Epithelial cell of esophagus (primary cell): ENCODE measurements at places on chromosomes 11 and 22.
A peak's percentile ranks its signal among the peaks of the same experiment; 100 is the strongest.

- peak; percentile 28 for DNase-seq
Observed at GRCh38 chr11:106917973-106918372, 100.3 kb downstream of the GUCY1A2 start.

DNA sequence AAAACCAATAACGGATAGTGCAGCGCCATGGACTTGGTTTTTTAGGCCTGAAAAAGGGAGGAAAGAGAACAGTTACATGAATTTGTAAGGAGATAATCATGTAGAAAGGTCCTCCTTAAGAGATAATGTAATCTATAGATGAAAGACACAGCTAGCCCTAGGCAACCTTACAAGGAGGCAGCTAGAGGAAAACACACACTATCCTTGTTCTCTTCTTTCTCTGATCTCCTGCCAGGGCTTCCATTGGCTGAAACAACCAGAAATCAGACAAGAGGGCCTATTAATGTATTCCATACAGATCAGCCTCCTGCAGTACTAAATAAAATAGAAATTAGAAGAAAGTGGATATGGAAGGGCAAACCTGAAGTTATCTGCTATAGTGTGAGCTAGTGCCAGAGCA lies 53.0 kb downstream of the KCNA4 start:
- no peak for DNase-seq

GRCh38 chr22:30116362-30117117 lies 36.3 kb downstream of the HORMAD2 start:
- DNase-seq: peak; percentile 80

DNA sequence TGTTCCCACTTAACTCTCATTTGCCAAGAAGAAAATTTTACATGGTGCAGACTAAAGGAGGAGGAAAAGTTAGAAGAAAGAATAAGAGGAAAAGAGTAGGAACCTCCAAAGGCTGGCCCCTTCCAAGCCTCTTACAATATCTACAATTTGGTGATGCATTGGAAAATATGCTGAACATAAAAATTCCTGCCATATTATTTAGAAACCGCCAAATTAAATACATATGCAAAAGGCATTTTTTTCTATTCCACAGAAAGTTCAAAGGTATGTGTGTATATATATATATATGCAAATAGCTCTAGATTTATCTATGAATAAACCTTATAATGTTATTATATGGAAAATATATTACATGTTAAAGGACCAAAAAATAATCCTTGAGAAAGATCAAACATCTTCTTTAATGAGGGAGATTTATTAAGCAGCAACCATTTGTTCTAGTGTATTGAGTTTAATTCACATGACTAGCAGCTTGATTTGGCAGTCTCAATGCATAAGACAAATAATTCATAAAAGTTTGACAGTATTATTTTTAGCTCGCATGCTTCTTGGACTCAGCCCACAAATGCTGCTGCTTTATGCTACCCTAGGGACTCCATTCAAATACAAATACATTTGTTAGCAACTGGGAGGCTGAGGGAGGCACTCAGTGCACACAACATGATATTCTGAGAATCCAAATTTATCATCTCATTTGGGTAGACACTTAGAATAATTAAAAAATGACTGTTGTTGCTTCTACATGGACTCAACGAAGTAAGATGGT lies 184.9 kb downstream of the SBF2 start:
- no peak for DNase-seq

GRCh38 chr11:47986742-47987141 lies 6.4 kb downstream of the PTPRJ start:
- peak; percentile 58 for DNase-seq

DNA sequence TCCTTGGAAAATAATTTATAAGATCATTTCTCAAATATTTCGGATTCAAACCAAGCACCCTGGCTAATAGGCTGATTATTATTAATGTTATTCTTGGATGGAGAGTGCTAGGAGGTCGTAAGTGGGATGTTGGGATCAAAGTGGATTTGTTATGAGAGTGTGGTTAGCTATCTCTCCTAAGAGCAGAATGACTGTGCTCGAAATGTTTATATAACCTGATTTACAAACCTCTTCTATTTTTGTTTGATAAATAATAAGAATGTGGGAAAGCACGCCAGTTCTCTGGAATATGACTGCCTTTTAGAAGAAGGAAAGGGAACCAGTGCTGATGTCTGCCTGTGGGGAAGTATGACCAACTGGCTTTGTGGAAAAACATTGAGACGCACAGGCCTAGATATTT lies 527.5 kb downstream of the NTM start:
- DNase-seq: no peak

DNA sequence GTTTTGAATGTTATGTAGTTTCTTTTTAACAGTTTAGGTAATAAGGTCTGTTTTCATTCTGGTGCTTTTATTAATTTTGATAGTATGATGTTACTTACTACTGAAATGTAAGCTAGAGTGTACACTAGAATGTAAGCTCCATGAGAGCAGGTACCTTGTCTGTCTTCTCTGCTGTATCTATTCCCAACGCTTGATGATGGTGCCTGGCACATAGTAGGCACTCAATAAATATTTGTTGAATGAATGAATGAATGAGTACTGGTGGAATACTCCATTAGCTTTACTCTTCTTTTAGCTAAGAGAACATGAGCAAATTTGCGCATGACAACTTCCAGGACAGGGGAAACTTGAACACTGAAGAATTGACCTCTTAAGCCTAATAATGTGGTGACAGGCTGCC lies 6.6 kb upstream of the NAT10 start:
- no peak for DNase-seq

GRCh38 chr11:70506658-70506970 lies 108.3 kb downstream of the CTTN start:
- no peak for DNase-seq

DNA sequence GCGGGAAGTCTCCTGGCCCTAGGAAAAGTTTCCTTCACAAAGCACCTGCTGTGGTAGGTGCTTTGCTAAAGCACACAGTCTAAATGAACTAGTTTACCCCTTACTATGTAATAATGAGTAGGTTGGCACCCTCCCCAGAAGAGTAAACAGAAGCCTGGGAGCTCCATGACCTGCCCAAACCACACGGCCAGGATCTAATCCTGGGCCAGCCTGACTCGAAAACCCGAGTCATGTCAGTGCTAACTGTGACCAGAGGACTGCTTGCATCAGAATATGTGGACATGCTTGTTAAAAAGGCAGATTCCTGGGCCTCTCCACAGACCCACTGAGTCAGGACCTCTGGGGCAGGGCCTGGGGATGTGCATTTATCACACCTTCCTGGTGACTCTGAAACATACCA lies 67.7 kb downstream of the PANX1 start:
- DNase-seq: no peak

DNA sequence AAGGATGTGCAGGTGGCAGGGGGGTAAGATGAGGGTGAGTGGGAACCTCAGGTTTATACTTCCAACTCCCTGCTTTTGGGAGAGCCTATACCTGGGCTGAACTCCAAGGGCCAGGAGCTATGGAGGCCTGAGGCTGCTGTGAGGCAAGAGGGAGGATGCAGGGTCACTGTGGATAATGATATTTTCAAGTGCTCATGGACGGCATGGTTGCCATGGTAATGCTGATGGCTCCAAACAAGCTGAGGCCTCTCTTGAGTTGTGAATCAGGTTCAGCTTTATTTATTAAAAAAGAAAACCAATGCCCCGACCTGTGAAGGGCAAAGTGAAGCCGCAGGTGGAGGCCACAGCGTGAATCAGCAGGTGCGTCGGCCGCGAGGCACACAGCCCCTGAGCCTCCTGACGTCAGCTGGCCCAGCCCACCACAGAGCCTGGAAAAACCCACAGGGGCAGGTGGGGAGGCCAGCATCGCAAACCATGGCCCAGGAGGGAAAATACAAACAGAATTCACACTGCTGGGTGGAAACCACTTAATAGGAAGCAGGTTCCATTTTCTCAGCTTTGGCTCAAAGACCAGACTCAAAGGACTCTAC lies 17.4 kb upstream of the CREB3L1 start:
- no peak for DNase-seq

DNA sequence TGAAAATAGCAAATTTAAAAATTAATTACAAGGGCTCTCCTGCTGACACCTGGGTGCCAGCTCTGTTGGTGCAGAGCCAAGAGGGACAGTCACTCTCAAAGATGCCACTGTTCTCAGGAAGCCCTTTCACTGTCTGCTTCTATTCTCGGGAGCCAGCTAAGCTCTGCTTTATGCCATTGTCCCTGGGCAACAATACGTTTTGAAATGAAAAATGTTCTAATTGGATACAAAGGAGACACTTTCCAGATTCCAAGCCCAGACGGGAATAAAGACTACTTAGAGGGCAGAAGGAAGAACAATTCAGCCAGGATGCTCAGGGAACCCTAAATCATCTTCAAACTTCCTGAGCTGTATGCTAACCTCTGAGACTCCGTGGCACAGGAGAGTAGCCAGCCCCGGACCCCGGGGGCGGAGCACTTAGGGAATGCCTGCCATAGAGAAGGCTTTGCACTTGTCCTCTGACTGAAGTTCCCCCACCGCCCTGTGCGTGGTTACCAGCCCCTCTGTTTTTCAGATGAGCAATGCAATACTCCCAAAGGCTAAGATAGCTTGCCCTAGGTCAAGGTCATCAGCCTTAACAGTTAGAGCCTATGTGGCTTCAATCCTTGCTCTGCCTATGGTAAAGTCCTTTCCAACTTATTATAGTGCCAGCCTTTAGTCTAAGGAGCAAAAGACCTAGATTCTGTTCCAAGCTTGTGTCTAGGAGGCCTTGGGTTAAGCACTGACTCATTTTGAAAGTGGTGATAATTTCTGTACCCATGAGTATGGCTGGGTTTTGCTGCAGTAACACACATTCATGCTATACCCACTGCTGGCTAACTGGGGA lies 150.9 kb downstream of the CACNA1I start:
- no peak for DNase-seq

GRCh38 chr11:10498426-10499250 lies 42.3 kb downstream of the RNF141 start:
- DNase-seq: no peak

DNA sequence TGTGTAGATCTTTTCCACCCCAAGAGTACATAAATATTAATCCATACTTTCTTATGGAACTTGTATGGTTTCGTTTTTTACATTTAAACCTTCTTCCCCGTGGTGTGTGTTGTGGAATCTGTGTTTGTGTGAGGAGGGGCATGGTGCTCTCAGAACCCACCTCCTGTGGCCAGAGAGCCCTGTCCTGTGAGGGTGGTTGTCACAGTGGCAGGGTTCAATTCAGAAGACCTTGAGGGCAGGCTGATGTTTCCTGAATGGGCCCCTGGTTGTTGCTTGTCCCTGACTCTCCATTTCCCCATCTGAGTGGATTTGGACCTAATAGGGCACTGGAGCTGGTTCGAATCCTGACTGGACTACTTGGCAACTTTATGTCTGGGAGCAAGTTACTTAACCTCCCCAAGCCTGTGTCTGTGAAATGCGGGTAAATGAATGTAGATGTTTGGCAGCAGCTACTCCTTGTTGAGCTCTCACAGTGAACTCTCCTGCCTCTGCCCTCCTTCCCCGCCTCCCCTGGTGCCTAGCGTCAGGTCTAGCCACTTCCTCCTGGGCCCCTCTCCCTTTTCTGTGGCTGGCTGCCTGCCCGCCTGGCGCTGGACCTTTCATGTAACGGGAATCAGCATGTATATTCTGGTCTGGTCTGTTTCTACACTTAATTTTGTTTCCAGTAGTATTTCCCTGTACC lies 7.3 kb downstream of the NEAT1 start:
- DNase-seq: peak; percentile 73

- DNase-seq: no peak
Observed at GRCh38 chr22:37672920-37673455, 2.4 kb upstream of the LGALS1 start.

GRCh38 chr22:22161924-22162851 lies 82.4 kb upstream of the VPREB1 start:
- no peak for DNase-seq

GRCh38 chr11:116993599-116993998 lies 104.6 kb downstream of the SIK3 start:
- DNase-seq: no peak

- DNase-seq: no peak
Observed at GRCh38 chr11:112844517-112844916, 116.7 kb upstream of the NCAM1 start.

DNA sequence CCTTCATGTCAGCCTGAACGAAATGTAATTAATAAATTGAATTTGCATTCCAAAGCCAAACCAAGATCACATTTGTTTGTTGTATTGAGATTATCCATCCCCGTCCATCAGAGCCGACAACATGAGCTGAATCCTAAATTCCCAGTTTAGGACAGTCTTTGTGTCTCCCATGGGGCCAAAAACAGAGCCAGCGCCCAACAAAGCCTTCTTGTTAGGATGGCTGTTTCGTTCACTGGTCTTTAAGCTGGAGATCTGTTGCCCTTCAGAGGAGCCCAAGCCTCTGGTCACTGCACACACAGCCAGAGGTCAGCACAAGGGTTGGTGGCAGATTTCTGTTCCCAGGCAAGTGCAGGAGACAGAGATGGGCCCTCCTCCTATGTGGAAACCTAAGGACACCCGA lies 25.8 kb downstream of the DSCAML1 start:
- no peak for DNase-seq

- DNase-seq: peak; percentile 78
Observed at GRCh38 chr11:225734-226453, 10.2 kb downstream of the SIRT3 start.

- DNase-seq: no peak
Observed at GRCh38 chr22:22740560-22741276, 96.3 kb downstream of the GGTLC2 start.

GRCh38 chr22:50517495-50518260 lies 7.7 kb downstream of the SCO2 start:
- DNase-seq: no peak

GRCh38 chr11:47212938-47213337 lies 1.8 kb upstream of the DDB2 start:
- no peak for DNase-seq

DNA sequence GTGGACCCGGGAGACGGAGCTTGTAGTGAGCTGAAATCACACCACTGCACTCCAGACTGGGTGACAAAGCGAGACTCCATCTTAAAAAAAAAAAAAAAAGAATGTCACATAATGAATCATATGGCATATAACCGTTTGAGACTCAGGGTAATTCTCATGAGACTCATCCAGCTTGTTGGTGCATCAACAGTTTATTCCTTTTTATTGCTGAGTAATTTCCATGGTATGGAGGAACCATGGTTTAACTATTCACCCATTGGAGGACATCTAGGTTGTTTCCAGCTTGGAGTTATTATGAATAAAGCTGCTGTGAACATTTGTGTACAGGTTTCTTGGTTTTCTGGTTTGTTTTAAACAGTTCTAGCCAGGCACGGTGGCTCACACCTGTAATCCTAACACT lies 25.3 kb downstream of the PPARA start:
- peak; percentile 44 for DNase-seq

DNA sequence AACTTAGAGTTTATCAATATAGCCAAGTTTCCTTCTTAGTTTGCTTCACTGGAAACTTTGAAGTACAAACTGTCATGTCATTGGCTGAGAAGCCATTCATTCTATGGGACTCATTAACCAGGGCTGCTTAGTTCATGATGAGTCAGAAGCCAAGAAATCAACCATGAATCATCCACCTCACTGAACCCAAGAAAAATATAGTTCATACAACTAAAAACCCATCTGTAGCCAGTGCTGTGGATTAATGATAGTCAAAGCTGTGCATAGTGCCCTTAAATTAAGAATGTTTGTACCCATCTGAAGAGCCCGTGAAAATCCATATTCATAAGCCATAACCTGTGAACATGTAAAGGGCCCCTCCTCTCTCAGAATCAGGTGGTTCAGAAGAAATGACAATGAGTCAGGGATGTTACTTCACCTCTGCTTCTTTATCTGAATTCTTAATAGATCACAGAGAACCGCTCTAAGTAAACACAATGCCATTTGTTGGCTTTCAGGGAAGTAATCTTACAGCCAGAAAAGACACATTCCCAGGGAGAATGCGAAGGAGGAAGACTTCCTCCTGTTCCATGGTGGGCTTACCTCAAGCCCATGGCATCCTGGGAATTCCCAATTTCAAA lies 25.4 kb downstream of the MMP20 start:
- peak; percentile 95 for DNase-seq
